ENCODE measurements at places on chromosomes 11 and 22. TPM values are rescaled to one million over a fixed set of nuclear protein-coding genes. Genes with fewer than 3 reads are reported as not detected.

Gene SHANK3
- total RNA-seq = 4.6 TPM

Gene OR56A1
- total RNA-seq = not detected

Gene TAGLN
- total RNA-seq = 102 TPM

Gene PKP3
- total RNA-seq = 39.8 TPM

Gene OR2AT4
- not detected for total RNA-seq

Gene EHF
- 0.20 TPM for total RNA-seq

Gene OR52A1
- not detected for total RNA-seq

Gene MOGAT2
- not detected for total RNA-seq

Gene XKR3
- total RNA-seq = not detected

Gene TEX12
- total RNA-seq = not detected

Gene KRTAP5-2
- total RNA-seq = not detected

Gene WNT7B
- total RNA-seq = 135 TPM

Gene ASPHD2
- total RNA-seq = 0.83 TPM

Gene MYO18B
- not detected for total RNA-seq

Gene LIF
- 37.6 TPM for total RNA-seq

Gene CBX7
- total RNA-seq = 1.3 TPM

Gene SLC22A9
- not detected for total RNA-seq

Gene IGF2
- total RNA-seq = 1.4 TPM

Gene GGT5
- total RNA-seq = 2.5 TPM
